Activated CD8-positive, alpha-beta memory T cell treated with anti-CD3 and anti-CD28 coated beads, Interleukin-2, amount 50 U/mL, for 4 hours (primary cell): ENCODE measurements at places on chromosomes 7 and 10.

DNA sequence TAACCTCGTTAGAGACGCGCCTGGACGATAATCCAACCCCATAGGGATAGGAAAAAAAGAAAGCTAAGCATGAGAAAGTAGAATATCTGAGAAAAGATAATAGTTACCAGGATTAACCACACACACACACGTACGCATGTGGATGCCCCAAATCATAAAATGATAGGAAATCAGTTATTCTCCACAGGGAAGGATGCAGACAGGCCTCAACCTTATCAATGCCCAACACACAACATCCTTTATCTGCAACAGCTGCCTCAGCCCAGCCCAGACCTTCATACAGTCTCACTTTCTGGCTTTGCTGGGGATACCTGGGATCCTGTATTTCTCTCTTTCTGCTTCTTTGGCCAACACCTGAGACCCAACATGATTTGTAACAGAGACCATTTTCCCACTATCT, 123.0 kb downstream of the NOC3L start:
- DNase-seq, result no peak

DNA sequence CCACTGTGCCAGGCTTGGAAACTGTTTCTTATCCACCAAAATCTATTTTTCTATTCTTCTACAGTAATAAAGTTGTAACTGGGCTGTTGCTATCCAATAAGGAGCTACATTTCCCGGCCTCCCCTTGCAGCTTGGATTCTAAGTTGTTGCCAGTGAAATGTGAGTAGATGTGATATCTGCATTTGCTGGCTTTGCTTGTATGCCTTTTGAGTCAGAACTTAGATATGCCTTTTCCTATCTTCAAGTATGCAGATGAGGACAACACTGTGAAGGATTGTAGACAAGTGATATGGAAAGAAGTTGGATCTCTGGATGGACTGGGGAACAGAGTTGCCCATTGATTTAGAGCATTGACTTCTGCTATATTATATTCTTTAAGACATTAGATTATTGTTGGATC, 236.9 kb downstream of the REEP3 start:
- no peak for DNase-seq

DNA sequence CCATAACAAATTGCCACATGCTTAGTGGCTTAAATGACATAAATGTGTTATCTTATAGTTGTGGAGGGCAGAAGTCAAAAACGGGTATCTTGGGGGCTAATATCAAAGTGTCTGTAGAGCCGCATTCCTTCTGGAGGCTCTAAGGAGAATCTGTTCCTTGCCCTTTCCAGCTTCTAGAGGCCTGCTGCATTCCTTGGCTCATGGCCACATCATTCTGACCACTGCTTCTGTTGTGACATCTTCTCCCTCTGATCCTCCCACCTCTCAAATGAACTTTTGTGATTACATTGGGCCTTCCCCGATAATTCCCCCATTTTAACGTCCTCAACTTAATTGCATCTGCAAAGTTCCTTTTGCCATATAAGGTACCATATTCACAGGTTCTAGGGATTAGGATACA, 76.1 kb downstream of the CYP26A1 start:
- no peak for DNase-seq

DNA sequence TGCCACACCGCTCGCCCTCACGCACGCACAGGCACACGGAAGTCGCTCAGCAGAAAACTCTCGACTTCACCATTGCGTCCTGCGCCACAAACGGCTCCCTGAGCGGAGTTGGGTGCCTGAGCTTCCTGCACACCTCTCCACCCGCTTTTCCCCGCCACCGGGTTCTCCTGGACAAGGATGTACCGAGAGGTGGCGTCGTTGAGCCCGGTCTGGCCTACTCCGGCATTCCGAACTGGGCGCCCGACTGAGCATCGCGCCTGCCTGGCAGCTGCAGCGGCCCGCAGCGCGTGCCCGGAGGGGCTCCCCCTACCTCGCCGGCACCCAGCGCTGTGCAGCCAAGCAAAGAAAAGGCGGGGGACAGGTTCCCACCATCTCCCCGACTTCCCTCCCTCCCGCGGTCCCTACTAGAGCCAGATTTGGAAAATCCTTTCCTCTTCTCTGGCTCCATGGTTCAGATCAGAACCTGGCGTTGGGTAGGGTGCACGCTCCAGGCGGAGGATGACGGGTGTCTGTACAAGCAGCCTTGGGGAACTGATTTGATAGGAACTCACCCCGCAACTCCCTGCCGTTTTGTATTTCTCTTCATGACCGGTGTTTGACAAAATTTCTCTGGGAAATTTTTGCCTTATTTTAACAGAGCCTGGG, 1.7 kb downstream of the SORCS3 start:
- no peak for DNase-seq

DNA sequence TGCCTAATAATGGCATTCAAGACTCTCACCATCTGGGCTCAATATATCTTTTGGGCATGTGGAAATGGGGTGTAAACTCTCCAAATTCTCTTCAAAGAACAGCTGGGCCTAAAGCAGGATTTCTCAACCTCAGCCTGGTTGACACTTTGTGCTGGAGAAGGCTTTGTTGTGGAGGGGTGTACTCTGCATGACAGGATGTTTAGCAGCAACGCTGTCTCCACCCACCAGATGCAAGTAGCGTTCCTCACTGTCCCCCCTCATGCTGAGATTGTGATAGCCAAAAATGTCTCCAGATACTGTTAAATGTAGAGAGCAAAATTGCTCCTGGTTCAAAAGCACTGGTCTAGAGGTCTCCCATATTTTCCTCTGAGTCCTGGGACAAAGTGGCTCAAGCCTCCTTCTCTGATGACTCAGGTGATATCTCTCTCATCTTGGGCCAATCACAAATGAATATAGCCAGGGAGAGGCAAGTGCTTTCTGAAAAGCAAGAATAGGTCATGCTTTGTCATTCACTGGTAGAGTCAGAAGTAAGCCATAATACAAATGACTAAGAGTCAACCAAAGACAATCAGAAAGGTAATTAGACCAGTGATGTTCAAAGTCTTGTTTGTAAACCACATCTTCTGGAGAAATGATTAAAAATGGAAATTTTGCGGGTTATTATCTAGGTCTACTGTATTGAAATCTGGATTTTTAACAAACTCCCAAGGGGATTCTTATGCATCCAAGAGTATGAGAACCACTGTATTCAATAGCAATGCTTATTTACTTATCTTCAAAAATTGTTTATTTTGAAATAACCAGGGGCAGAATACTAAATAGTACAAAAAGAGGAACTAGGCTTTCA, 330.8 kb downstream of the PTEN start:
- DNase-seq, result peak; percentile 26

DNA sequence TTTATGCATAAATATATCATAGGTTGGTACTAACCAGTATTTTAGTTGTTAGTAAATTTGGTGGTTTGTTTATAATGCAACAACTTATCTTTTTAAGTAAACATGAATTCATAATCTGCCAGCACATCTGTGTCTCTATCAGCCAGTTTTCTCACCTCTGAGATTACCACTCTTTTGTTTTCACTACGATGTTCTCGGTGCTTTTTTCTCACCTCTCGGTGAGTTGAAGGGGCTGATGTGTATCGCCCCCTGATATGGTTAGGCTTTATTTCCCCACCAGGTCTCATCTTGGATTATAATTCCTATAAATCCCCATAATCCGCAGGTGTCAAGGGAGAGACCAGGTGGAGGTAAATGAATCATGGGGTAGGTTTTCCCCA, 114.1 kb downstream of the CAMK1D start:
- no peak for DNase-seq

GRCh38 chr10:3935141-3935540, 150.1 kb upstream of the KLF6 start:
- DNase-seq, result peak; percentile 50

DNA sequence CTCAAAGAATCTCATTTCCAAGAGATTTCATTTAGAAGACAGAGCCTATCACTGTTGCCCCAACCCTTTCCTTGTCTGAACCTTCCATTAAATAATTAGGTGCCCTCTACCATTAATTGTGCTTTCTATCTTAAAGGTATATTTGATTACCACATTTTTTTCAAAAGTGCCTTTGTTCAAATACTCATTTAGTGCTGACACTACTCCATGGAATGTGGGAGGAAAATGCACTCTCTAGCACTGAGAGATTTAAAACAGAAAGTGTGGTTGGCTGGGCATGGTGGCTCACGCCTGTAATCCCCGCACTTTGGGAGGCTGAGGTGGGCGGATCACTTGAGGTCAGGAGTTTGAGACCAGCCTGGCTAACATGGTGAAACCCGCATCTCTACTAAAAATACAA, 119.8 kb downstream of the CACNA2D1 start:
- DNase-seq, result no peak

- no peak for DNase-seq
Measured at GRCh38 chr7:47085491-47086275, 496.2 kb downstream of the TNS3 start.

DNA sequence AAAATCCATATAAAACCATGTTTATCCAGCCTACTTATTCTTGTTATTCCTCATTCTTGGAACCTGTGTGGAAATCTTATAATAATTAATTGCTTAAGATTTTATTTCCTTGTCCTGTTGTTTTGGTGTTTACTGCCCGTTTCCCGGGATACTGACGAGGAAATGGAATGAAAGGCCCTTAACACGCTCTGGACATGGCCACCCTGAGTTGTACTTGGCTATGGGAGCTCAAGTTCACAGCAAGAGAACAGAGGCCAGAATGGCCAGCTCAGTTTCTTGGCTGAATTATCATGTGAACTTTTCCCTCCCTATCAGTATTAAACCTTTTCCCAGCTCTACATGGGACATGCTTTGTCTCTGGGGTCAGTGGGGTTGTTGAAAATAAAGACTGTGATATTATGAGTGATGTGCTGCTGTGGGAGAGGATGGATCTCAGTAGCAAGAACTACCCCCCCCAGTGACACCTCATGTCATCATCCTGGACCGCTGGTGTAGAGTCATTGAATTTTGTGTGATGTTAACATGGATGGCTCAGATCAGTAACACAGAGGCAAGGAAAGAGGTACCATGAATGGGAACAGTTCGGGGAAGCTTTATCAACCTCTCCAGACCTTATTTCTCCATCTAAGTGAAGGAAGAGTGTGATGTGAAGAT, 87.0 kb upstream of the IGFBP3 start:
- no peak for DNase-seq

- DNase-seq, result no peak
Measured at GRCh38 chr10:44973323-44974081, 5.1 kb downstream of the DEPP1 start.

DNA sequence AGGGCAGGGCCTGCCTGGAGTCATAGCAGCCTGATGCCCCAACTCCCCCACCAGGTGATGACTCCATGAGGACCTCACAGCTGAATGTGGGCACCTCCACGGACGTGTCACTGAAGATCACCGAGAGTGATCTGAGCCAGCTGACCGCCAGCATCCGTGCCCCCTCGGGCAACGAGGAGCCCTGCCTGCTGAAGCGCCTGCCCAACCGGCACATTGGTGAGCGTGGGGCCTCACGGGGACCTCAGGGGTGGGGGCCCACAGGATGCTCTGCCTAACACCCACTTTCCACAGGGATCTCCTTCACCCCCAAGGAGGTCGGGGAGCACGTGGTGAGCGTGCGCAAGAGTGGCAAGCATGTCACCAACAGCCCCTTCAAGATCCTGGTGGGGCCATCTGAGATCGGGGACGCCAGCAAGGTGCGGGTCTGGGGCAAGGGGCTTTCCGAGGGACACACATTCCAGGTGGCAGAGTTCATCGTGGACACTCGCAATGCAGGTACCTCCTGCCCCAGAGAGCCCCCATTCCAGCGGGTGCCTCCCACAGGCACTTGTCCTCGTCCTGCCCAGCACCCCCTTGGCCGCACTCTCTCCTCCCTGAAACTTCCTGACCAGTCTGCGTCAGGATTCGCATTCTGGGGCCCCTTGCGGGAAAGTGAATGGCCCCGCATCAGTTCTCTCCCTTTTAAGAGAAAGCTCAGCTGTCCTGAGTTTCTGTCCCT, 10.0 kb upstream of the ATP6V1F start:
- DNase-seq, result no peak

DNA sequence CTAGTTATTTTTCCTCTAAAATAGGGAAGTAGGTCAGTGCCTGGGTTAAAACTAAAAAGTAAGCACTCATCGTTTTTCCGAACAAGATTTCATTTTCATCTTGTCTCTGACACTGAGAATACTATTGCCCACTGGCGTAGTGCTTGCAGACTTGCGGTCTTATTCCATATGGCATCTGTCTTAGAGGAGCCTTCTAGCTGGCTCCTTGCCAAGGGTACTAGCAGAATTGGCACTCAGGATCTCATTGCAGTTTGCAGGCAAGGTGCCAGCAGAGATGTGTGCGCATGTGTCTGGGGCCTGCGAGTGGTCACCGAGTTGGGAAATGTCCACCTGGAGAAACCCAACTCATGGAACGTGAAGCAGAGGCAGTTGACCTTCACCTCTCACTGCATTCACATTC, 143.4 kb downstream of the CELF2 start:
- DNase-seq, result no peak

- no peak for DNase-seq
Measured at GRCh38 chr10:75428434-75429158, 2.8 kb upstream of the LRMDA start.

- no peak for DNase-seq
Measured at GRCh38 chr7:140121326-140121725, 55.5 kb downstream of the KDM7A start.

DNA sequence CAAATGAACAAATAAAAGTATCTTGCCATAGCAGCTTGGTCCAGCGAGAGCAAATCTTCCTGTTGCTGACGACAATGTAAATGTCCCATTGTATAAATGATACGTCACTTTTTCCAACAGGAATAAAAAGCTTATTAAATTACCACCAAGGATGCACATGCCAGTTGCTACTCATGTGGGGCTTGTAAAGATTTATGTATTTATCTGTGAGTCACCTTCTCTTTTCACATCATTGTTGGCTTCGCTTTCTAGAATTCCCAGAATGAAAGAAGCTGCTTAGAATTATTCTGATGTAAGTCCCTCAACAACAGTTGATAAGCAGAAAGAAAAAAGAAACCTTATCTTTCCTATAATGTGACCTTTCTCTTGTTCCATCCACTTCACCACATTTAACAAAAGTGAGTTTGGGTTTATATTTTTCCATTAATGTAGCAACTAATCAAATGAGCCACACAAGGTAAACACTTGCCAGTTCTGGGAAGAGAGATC, 22.4 kb downstream of the DNAJC12 start:
- no peak for DNase-seq

DNA sequence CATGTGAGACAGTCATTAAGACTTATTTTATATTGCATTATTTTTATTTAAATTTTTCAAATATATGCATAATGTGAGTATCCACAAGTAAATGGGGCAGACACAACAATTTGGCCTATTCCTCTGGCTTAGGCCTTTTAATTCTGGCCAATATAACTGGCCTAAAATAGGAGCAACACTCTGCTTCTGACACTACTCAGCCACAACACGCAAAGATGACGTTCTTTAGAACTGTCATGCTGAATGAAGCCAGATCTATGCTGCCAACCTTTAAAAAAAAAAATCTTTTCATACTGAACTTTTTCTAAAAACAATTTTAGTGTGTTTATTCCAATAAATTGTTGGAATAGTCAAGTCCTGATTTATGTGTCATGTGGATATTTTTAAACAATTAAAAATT, 355.0 kb upstream of the BMPER start:
- DNase-seq, result no peak

DNA sequence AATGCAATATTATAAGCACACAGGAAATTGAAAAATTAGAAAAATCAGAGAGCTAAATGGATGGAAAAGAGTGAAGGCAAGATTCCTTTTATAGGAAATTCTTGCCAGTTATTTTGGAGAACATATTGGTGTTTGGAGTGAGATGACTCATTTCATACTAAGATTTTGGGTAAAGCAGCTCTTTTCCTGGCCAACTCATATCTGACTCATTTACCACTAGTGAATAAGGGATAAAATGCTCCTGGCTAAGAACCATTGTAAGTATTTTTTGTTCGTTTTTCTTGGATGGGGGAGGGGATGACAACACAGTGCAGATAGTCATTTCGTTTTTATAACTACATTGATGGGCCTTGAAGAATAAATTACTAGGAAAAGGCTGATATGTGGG, 139.3 kb downstream of the TWIST1 start:
- no peak for DNase-seq
